ENCODE measurements at places on chromosomes 3 and 15. TPM values are rescaled to one million over a fixed set of nuclear protein-coding genes. Genes with fewer than 3 reads are reported as not detected.

BTLA gene
- 91.6 TPM for total RNA-seq

SCN5A gene
- 0.20 TPM for total RNA-seq

SLC22A13 gene
- 0.91 TPM for total RNA-seq

CFAP20DC gene
- 0.83 TPM for total RNA-seq

SATB1 gene
- total RNA-seq = 66.5 TPM

LRRC2 gene
- not detected for total RNA-seq

TMEM212 gene
- total RNA-seq = not detected

SPRED1 gene
- 1.2 TPM for total RNA-seq

MYO5A gene
- total RNA-seq = 45.3 TPM

DNA sequence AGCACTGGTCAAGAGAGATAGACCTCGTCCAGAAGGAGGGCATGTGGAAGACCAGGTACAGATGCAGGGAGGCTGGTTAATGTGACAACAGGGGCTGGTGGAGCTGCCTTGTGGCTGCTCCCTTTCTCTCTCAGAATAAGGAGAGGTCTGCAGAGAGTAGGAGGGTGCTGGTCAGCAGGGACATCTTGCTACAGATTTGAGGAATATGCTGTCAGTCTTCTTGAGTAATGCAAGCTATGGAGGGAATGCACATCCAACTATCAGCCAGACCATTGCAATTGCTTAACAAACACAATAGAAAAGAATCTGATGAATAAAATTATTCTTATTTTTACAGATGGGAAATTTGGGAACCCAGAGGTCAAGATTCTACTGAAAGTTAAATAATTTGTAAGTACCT, 20.3 kb upstream of the SIAH2 start:
- no peak for DNase-seq

- DNase-seq = no peak
Observed at GRCh38 chr15:94041746-94042145, 189.6 kb upstream of the MCTP2 start.

DNA sequence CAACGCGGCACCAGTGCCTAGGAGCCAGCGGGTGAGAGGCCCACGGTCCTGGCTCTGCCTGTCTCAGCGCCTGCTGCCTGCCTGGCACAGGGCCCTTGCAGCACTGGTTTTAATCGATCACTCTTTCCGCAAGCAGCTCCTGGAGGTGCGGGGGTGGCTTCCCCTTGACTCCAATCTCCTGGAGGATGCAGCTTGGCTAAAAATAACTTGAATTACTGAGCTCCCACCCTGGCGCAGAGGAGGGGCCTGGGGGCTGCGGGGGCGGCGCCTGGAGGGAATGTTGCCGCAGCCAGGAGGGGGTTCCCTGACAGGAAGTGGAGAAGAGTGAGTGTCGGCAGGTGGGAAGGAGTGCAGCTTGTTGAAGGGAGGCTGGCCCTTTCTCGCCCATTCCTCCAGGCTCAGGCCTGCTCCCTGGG, 9.9 kb upstream of the RPL29 start:
- DNase-seq = no peak

- no peak for DNase-seq
Observed at GRCh38 chr15:101528108-101528916, 38.8 kb upstream of the PCSK6 start.

- peak; percentile 17 for DNase-seq
Observed at GRCh38 chr3:130276203-130276803, 69.2 kb upstream of the COL6A5 start.

- DNase-seq = no peak
Observed at GRCh38 chr15:60691508-60692047, 212.6 kb upstream of the ICE2 start.

GRCh38 chr15:31470756-31471155, 144.1 kb downstream of the KLF13 start:
- no peak for DNase-seq

DNA sequence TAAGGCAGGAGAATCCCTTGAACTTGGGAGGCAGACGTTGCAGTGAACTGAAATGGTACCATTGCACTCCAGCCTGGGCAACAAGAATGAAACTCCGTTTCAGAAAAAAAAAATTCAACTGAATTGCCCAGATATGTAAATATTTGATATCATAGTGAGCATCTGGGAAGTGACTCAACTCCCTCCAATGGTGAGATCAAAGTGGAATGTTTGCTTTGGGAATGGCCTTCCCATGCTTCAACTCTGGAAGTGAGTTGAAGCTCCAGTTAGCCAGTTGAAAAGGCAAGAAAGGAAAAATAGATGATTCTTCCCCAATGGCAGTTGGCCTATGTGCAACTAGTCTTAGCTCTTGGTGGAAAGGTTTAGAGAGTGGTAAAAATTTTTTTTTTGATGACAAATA, 131.6 kb upstream of the CMC1 start:
- DNase-seq = no peak

DNA sequence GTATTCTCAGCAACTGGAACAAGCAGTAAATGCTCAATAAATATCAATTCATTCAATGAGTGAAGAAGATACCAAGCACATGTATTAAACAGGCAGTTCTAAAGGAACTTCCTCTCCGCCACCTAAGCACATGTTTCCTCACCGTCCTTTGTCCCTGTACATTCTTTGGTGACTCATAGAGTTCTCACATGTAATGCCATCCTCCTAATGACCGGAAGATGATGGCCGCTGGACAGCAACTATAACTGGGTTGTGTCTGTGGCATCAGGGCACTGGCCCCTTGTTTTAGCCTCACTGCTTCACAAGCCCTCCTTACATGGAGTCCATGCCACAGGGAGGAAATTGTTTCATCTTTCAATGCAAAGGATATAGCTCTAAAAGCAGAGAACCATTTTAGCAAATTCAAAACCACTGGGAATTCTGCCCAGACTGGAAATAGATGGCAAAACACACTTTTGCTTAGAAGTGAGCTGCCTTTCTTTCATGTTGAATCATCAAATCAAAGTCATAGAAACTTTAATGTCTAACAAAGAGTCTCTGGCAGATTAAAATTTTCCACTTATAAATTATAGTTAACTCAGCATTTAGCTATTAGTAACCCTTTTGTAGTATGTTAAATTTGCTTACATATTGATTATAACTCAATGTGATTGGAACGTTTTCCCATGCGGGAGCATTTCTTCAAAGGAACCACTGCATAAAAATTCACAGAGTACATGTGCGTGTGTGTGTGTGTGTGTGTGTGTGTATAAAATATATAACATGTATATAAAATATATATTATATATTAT, 74.1 kb downstream of the GAP43 start:
- DNase-seq = no peak

GRCh38 chr15:83854950-83855707, 201.2 kb downstream of the ADAMTSL3 start:
- no peak for DNase-seq

DNA sequence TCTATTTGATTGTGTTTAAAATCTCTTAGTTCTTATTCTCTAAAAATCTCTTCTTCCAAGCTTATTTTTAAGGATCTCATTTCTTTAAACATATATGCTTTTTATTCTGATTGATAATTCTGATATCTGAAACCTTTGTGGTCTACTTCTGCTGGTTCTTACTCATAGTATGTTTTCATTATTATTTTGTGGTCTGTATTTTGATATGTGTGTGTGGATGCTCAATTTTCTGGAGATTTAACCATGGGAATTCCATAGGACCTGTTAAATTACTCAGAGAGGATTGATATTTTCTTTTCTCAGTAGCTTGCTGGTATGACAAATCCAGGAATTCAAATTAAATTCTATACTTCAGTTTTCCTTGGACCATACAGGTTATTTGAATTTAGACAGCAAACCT, 14.7 kb upstream of the HHLA2 start:
- DNase-seq = no peak
